ENCODE measurements at places on chromosomes 16 and 17.

- DNase-seq: no peak
These were observed 505.4 kb upstream of the RBFOX1 start for GRCh38 chr16:6827267-6827666.

GRCh38 chr16:58506241-58507194 is 6.6 kb downstream of the NDRG4 start:
- DNase-seq: no peak

DNA sequence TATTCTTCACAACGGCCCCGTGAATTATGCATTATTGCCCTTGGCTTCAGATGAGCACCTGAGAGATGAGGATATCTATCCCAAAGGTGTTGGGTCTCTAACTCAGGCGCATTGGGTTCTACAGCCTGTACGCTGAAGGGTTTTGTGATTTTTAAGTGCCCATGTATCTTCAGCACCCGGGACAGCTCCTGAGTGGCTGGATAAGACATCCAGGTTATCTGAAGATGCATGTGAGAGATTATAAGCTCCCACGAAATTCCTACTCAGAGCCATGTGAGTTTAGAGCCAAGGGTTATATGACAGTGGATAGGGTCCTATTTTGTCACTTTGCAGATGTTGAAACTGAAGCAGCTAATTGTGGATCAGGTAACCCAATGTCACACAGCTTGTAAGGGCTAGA is 612.3 kb upstream of the EEF2KMT start:
- DNase-seq: no peak

DNA sequence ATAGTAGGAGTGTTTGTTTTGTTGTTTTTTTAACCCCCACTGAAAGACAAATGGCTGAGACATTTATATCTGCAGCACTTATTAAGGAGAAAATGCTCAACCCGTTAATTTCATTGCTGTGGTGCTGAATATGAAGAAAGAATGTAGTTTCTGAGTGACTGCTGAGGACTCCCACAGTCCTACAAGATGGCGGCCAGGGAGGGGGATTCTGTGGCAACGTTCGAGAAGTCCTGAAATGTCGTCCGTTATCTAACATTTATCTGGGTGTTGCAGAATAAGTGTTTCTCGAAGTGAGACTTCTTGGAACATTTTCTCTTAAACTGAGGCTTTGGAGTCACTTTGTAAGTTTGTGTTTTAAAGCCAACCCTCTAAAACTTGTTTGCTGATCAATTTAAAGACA is 530.4 kb downstream of the XYLT1 start:
- no peak for DNase-seq

DNA sequence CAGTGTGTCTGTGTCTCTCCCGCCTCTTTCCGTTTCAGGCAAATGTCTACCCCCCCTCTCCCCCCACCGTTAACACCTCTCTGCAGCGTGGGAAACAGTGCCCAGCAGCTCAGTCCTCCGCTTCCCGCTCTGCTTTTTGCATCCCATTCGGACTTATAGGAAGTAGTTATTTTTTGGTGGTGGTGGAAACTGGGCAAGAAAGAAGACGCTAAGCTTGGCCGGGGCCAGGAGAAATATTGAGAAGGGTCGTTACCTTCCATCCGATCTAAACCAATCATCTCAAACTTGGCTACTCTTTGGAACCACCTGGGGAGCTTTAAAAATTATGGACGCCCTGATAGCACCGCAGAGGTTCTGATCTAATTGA is 499 bp upstream of the HLF start:
- DNase-seq: no peak

DNA sequence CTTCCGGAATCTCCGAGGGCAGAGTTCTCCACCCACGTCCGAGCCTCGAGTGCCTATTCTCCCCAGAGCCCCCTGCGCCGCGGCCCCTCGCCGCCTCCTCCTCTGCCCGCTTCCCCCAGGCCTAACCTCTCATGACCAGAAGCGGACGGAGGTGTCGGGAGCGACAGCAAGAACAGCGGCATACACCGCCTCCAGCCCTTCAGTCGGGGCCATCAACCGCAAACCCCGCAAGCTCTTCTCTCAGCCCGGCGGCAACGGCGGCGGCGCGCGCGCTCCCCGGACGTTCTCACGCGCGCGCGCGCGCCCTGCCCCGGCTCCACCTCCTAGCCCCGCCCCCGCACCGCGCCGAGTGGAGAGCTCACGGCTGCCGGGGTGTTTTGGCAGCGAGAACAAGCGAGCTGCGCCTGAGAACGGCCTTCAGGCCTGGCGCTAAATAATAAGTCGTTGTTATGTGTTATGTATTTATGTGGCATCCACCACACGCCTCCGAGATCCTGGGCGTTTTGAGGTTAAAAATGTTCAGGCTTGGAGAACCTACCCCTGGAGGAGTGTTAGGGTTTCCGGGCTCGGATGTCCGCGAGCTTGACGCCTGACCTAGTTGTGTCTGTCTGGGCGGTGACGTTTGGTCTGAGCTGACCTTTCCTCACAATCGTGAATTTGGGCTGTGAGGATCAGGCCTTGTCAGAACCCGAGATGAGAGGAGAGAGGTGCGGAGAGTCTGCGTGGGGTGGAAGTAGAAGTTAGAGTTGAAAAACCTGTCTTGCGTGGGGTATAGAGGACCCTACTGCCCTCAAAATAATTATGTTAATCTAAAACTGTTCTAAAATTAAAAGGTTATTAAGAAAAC is at the start of gene RNFT1:
TSS of gene RNFT1 (minus strand) at position 259 of the 847 bp plus-strand sequence. CDS start at position 182, 77 bp downstream.
- peak; percentile 91 for DNase-seq

- DNase-seq: peak; percentile 38
These were observed 123.0 kb downstream of the RPTOR start for GRCh38 chr17:80667462-80668277.

DNA sequence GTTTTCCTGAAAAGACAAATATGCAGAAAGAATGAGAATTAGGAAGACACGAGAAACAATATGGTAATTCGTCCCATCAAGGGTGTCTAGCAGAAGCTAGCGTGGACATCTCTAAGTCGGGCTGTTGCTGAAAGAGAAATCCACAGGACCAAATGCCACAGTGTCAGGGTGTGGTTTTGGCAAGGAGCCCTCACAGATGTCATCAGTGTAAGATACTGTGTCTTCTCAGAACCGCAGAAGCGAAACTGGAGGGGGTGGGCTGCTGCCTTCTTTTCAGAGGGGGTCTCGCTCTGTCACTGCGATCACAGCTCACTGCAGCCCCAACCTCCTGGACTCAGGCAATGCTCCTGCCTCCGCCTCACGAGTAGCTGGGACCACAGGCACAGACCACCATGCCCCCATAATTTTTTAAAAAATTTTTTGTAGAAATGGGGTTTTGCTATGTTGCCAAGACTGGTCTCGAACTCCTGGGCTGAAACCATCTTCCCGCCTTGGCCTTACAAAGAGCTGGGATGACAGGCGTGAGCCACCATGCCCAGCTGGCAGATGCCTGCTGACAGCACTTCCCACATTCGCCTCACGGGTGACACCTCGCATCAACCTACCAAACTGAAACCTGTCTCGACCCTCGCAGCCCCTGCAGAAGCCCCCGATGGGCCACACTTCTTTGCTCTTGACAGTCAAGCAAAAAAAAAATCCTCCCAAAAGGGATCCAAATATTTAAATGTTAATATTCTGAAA is 26.2 kb downstream of the TRAP1 start:
- no peak for DNase-seq

GRCh38 chr17:80065478-80066170 is 29.2 kb downstream of the CCDC40 start:
- DNase-seq: no peak

DNA sequence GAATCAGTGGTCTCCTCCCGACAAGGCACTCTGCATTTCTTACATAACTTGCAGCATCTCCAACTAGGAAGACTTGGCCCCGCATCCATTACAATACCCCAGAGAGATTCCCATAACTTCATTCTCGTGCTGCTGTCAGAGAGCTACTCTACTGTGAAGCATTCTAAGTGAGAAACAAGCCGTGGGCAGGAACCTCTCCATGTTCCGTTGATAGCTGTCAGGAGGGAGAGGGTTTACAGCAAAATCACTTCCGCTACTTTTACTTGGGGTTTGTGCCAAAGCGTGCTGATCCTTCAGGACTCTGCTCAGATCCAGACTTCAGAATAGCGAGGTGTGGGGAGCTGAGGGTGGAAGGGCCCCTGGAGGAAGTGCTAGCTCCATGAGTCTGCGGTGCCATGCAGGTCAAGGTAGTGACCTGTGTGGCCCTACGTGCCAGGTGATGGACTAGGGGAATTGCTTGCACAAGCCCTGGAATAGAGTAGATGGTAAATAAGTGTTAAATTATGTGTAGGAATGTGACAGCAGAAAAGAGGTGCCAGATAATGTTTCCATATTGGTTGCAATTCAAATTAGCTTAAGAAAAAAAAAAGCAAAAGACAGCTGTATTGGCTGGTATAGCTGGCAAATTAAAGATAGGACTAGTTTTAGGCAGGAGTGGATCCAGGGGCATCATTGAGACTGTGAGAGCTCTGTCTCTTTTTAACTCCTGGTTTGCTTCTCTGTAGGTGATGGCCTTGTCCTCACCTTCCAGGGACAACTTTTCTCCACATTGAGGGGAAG is 358.5 kb upstream of the ERCC4 start:
- DNase-seq: no peak

DNA sequence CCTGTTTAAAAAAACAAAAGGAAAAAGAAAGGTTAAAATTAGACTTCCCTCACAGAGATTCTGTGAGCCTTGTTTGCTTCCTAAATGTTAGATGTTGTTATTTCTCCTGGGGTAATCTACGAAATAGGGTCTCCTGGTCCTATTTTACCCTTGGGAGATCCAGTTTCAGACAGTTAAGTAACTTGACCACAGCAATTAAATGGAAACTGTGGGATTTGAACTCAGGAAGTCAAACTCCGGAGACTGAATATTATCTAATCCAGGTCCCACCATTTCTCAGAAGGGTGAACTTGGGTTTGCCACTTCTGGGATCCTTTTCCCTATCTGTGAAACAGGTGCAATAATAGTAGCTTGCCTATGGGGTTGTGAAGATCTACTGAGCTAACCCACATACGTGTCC is 6.4 kb upstream of the TMC5 start:
- no peak for DNase-seq

GRCh38 chr16:67537270-67537635 is 8.6 kb downstream of the RIPOR1 start:
- peak; percentile 38 for DNase-seq

DNA sequence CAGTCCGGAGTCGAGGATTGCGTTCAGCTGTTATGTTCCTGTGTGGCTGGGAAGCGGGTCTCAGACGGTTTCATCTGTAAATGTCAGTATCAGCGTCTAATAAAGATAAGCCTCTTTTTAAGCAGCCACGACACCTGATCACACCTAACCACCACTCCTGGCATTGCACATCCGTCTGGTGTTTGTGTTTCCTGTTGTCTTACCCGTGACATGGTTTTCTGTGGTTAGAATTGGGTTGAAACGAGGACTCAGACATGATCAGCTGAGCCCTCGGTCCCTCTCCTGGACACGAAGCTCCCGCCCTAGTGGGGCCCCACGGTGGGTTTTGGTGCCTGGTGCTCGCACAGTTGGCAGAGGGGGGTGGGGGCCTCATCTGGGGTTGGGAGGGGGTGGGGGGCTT is 18.3 kb downstream of the CPNE7 start:
- peak; percentile 44 for DNase-seq

GRCh38 chr17:7910281-7910680 is 5.8 kb downstream of the RNF227 start:
- no peak for DNase-seq

GRCh38 chr17:83117583-83117982 is 38.2 kb downstream of the METRNL start:
- DNase-seq: no peak

DNA sequence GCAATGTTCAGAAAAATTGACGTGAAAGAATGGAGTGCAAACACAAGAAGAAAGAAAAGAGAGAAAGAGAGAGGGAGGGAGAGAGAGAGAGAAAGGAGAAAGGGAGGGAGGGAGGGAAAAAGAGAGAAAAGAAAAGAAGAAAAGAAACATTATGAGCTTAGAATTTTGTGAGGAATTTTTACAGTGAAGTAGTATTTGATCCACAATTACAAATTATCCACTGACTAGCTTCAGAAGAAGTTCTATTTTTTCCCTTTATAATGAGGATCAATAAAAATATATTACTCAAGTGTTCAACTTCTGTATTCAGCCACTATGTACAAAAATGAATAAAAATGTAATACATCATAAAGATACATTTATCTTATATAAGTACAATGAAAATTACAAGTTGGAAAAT is 494.5 kb upstream of the CA10 start:
- no peak for DNase-seq

DNA sequence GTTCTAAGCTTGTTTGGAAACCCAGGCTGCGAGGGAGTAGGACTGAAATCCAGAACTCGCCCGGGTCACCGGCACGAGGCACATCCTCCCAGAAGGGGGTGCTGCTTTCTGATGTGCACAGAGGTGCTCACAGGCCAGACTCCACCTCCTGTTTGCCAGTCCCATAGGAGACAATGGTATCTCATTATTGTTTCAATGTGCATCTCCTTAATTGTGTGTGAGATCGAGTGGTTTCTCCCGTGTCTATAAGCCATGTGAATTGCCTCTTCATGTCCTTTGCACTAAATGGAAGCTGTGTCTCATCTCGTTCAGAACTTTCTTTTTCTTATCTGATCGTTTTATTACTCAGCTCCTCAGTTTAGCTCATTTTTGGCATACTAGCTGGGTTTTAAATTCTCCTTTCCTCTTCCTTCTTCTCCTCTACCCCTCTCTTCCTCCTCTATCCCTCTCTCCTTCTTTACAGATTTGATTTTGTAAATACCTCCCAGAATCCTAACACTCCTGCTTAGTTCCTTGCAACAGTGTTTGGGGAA is 32.1 kb upstream of the PRKCB start:
- peak; percentile 83 for DNase-seq

DNA sequence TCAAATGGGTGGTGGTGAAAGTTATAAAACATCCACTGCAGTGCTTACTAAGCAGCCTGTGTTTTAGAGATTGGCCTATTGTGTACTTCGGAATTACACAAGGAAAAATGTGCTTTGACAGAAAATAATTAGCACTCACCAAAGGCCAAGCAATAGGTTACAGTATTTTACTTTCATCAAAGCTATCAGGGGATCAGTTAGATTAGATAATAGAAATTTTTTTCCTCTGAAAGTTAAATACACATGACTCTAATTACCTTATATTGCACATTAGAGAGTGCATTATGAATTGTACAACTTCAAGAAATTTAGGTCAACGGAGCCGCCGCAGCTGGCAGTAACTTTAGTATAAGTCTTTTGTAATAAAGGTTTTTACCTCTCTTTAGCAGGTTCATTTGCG is 232.6 kb downstream of the FTO start:
- no peak for DNase-seq

- DNase-seq: no peak
These were observed 316.9 kb downstream of the SEC14L1 start for GRCh38 chr17:77457572-77458201.

All from CD8-positive, alpha-beta T cell (primary cell).